ENCODE measurements at places on chromosomes 4 and X.
A peak's percentile ranks its signal among the peaks of the same experiment; 100 is the strongest.

DNA sequence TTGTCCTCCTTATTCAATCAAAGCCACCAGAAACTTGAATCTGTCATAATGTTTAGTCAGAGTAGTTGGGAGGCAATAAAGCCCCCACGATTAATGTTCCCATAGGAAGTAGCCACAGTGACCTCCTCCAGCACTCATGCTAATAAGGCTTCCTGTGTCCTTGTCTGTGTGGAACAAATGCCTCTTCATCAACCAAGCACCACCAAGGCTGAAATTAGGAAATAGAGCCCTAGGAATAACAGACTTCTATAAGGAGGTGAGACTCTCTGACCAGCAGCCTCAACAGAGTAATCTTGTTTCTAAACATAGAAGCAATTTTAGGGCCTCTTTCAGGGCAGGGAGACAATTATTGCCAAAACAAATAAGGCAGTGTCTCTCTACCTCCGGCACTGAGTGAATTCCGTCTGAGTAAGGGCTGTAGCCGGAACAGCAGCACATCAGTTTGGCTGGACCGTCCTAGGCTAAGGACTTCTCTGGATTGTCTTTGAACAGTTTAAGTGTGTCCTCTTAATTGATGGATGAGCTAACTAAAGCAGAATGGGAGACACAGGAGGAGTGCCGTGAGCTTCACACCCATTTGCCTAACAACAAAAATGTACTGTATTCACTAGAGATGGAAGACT lies 329.2 kb upstream of the HAND2 start:
- no peak for DNase-seq

DNA sequence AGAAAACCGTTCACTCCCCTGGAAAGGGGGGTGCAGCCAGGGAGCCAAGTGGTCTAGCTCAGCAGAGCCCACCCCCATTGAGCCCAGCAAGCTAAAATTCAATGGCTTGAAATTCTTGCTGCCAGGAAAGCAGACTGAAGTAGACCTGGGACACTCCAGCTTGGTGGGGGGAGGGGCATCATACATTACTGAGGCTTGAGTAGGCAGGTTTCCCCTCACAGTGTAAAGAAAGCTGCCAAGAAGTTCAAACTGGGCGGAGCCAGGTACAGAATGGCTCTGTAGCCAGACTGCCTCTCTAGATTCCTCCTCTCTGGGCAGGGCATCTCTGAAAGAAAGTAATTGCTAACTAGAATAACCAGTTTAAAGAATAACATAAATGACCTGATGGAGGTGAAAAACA lies 372.3 kb upstream of the F9 start:
- DNase-seq = no peak

GRCh38 chrX:154465601-154466000 lies 7.5 kb downstream of the PLXNA3 start:
- no peak for DNase-seq

GRCh38 chr4:141759796-141760425 lies 123.5 kb downstream of the IL15 start:
- no peak for DNase-seq

DNA sequence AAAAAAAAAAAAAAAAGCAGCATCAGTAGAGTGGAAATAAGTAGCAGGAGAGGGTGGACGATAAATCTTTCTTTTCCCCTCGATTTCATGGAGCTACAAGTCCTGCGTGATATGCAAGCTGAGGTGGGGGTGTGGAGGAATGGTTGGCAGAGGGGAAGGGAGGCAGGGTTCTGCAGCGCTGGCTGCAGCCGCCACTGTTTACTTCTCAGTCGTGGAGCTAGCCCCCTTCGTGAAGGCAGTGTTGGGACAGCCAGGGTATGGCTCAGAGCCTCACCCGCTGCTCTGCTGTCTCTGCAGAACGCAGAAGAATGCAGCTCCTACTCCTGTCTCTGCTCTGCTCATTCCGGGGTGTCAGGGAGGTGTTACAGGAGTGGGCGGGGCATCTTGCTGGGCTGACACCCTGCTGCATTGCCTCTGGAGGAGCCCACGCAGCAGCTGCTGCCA lies 140.6 kb downstream of the GPM6A start:
- DNase-seq = peak; percentile 16
